ENCODE measurements at places on chromosomes 4 and X.
A peak's percentile ranks its signal among the peaks of the same experiment; 100 is the strongest.

GRCh38 chr4:68373513-68373912 is 23.6 kb upstream of the YTHDC1 start:
- DNase-seq = peak; percentile 53

DNA sequence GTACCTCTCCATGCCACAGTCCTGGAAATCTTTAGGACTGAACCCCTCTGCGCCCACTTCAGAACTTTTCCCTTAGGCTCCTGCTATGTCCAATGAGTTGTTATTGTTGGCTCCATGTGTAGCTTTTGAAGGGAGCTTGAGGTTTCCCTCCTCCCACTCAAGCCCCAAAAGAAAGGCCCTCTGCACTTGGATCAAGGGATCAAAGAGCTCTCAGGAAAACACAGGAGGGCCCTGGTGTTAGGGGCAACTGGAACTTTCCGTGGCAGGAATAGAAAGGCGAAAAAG is 135.0 kb downstream of the RASL11B start:
- no peak for DNase-seq

DNA sequence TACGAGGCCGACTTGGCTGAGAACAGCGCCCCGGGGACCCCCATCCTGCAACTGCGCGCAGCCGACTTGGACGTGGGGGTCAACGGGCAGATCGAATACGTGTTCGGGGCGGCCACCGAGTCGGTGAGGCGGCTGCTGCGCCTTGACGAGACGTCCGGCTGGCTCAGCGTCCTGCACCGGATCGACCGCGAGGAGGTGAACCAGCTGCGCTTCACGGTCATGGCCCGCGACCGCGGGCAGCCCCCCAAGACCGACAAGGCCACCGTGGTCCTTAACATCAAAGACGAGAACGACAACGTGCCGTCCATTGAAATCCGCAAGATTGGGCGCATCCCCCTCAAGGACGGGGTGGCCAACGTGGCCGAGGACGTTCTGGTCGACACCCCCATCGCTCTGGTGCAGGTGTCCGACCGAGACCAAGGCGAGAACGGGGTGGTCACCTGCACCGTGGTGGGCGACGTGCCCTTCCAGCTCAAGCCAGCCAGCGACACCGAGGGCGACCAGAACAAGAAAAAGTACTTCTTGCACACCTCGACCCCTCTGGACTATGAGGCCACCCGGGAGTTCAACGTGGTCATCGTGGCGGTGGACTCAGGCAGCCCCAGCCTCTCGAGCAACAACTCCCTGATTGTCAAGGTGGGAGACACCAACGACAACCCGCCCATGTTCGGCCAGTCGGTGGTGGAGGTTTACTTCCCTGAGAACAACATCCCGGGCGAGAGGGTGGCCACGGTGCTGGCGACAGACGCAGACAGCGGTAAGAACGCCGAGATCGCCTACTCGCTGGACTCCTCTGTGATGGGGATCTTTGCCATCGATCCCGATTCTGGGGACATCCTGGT is 2.4 kb downstream of the PCDH7 start:
- no peak for DNase-seq

DNA sequence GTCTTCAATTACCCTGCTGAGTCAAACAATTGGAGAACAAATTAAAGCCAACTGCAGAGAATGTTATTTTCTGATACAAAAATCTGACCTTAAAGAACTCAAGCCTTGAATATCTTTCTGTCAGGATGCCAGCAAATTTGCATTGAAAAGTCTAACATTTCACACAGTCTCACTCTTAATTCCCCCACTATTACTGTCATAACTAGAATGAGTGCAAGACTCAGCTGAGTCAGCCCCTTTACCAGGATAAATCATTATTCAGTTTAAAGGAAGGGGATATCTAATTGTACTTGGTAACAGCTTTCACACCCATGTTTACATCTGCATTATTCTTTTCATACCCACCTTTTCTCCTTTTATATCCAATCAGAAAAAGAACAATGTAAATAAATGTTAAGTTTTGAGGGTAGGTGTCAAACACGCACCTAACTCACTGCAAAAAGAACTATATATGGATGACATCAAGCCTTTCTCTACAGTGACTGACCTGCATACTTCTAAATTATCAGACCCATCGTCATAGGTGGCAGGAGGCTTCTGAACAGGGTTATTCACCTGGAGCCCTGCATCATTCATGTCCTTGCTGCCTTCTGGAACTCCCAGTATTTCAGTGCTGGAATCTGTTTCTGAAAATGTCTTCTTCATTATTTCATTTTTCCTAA is 117.4 kb downstream of the TMA16 start:
- DNase-seq = no peak

- no peak for DNase-seq
These were observed 551.5 kb upstream of the ZFP42 start for GRCh38 chr4:187444061-187444460.

DNA sequence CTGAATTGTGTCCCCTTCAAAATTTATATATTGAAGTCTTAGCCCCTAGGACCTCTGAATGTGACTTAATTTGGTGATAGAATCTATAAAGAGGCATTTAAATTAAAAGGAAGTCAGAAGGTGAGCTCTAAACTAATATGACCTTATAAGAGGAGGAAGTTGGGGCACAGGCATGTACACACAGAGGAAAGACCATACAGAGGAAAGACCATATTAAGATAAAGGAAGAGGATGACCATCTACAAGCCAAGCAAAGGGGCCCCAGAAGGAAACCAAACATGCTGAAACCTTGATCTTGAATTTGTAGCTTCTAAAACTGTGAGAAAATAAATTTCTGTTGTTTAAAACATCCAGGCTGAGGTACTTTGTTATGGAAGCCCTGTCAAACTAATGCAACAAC is 26.9 kb upstream of the CYBB start:
- no peak for DNase-seq

GRCh38 chr4:8909548-8909947 is 37.9 kb upstream of the HMX1 start:
- DNase-seq = no peak

All from stimulated activated CD4-positive, alpha-beta T cell treated with anti-CD3 and anti-CD28 coated beads, Interleukin-12 subunit alpha, Interleukin-12 subunit beta, amount 100 ng/mL, for 4 hours (primary cell).